ENCODE measurements at places on chromosomes 4 and X.
A peak's percentile ranks its signal among the peaks of the same experiment; 100 is the strongest.

- peak; percentile 44 for DNase-seq
Observed at GRCh38 chr4:77921701-77922100, 59.1 kb downstream of the MRPL1 start.

DNA sequence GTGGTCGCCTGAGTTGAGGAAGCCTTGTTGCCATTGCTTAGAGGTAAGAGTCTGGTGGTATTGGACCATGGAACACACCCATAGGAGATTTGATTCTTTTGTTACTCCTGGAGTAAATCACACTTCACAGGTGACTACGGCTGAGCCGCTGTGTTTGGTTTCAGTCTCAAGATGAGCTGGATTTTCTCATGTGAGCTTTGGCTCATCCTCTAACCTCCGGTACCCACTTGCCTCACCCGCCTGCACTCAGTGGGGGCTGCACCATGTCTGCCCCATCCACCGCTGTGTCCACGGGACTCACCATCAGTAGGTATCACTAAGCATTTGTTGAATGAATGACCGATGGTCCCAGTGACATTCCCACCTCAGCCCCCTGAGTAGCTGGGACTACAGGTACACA lies 52.7 kb downstream of the HTT-AS start:
- DNase-seq, result no peak

DNA sequence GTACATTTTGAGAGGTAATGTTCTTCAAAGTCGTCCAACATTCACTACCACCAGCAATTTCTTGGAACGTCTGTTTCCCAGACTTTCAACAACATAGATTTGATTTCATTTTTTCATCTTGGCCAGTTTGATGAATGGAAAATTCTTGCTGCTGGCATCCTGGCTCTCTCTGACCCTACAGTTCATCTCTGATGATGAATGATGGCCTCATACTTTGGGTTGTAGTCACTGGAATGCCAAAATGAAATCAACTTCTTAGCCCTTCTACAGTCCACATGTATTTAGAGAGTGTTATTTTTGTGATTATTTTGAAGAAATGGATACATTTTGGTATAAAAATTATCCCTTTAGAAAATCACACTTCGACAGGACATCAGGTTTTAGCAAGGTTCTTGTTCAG lies 8.8 kb downstream of the CHST7 start:
- no peak for DNase-seq

- no peak for DNase-seq
Observed at GRCh38 chrX:44342866-44343265, 606 bp downstream of the EFHC2 start.
